ENCODE measurements at places on chromosomes 3 and 15.

DNA sequence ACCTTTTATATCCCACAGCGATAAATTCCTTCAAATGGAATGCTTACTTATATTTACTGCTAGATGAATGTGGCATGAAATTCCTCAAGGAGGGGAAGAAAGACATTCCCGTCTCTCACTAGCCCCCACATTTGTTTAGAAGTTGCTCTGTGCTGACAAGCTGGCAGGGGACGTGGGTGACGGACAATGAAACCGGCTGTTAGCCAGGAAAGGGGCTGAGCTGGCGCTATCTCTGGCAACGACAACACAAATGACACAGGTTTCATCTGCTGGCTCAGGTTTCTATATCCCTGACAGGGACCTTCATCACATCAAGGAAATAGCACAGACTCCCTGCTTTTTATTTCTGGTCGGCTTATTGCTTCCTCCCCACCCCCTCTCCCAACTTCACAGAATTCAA lies 15.8 kb downstream of the RUVBL1 start:
- DNase-seq: no peak

GRCh38 chr15:91562698-91563097 lies 290.8 kb upstream of the SLCO3A1 start:
- DNase-seq: no peak

GRCh38 chr3:190076136-190076535 lies 44.6 kb downstream of the P3H2 start:
- no peak for DNase-seq

DNA sequence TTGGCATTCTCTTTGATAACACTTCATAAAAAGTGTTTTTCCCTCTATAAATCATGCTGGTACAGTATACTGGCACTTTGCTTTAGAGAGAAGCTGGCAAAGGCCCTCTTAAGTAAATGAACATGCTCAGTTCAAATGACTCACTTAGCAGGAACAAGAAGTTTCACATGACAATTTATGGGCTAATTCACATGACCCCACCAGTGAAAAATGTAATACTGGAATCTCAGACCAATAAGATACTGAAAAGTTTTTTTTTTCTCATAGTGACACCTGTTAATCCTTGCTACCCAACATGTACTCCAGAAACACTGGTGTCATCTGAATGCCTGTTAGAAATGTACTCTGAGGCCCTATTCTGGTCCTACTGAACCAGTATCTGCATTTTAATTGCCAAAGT lies 13.9 kb downstream of the BTBD1 start:
- DNase-seq: peak; percentile 55

- DNase-seq: no peak
Observed at GRCh38 chr3:148459931-148460513, 237.7 kb upstream of the AGTR1 start.

- DNase-seq: no peak
Observed at GRCh38 chr3:12127391-12127790, 31.3 kb downstream of the TIMP4 start.

- DNase-seq: no peak
Observed at GRCh38 chr3:185149591-185149990, 3.3 kb downstream of the C3orf70 start.

DNA sequence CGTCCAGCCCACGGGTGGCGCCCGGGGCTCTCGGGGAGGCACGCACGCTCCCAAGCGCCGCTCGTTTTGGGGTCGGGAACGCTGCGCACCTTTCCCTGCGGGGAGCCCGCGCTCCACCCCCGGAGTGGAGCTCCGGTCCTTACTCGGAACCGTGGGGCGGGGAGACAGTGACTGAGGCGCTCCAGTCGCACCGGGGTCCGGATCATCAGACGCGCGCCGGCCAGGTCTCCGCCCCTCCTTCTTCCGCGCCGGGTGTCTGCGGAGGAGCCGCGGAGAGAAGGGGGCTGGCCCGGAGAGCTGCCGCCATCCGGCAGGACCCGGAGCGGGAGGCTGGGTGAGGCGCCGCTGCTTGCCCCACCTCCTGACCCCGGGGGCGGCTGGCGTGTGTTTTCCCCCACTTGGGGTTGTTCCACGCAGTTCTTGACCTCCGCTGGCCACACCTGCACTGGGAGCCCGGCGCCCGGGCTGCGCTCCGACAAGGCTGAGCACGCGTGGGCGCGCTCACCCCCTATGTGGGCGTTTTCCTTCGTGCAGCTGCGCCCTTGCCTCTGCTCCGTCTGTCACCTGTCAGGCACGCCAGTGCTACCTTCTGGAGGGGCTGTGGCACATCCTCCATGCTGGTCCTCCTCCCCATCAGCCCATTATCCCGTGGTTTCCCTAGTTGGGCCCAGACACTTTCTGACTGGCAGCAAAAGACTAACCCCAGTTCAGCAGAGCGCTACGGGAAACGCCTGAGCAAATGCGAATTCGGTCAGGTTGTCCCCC lies at the start of gene MCF2L2:
MCF2L2 (minus strand) TSS at position 173 of the 765 bp plus-strand sequence. CDS start 642 bp downstream, outside the sequence.
- no peak for DNase-seq

GRCh38 chr3:136535906-136536305 lies 216.3 kb downstream of the STAG1 start:
- no peak for DNase-seq

GRCh38 chr3:81217101-81217500 lies 544.3 kb downstream of the GBE1 start:
- no peak for DNase-seq

DNA sequence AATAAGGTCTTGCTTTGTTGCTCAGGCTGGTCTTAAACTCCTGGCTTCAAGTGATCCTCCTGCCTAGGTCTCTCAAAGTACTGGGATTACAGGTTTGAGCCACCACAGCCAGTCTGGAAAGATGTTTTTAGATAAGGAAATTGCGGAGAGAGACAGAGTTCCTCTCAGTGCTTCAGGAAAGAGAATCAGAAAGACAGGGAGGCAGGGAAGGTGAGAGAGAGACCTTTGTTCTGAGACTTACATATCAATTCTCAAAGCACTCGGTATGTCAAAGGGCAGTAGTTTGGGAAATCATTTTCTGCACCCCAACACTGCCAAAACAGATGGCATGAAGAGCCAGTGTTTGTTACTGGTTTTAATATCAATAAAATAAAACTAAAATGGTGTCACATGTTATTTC lies 13.1 kb upstream of the GCNT3 start:
- no peak for DNase-seq

- DNase-seq: no peak
Observed at GRCh38 chr3:192636517-192637444, 90.6 kb downstream of the FGF12 start.

GRCh38 chr15:71885390-71885789 lies 75.0 kb downstream of the NR2E3 start:
- no peak for DNase-seq

- DNase-seq: no peak
Observed at GRCh38 chr3:87025661-87026645, 35.0 kb upstream of the VGLL3 start.

GRCh38 chr3:179425075-179425474 lies 26.2 kb downstream of the GNB4 start:
- DNase-seq: no peak

GRCh38 chr3:98691897-98692296 lies 71.2 kb upstream of the ST3GAL6 start:
- no peak for DNase-seq

All from non-pigmented ciliary epithelial cell (primary cell).